ENCODE measurements at places on chromosomes 2 and 18.

DNA sequence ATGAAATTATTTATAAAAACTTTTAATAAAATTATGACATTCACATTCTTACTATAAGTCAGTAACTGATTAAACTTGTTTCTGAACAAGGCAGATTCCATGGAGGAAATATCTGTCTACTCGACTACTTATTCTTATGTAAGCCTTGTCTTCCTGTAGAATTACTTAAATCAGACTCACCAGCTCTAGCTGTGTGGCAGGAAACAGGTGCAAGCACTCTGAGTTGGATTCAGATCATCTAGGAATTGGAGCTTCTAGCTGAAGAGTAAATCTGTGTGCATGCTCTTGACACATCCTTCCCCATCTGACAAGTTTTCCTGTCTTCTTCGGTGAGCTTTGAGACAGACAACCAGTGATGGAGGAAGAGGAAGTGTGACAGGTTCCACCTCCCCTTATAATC is 284.7 kb downstream of the TRIB2 start:
- DNase-seq: no peak

GRCh38 chr2:124756048-124756447 is 731.0 kb downstream of the CNTNAP5 start:
- no peak for DNase-seq

DNA sequence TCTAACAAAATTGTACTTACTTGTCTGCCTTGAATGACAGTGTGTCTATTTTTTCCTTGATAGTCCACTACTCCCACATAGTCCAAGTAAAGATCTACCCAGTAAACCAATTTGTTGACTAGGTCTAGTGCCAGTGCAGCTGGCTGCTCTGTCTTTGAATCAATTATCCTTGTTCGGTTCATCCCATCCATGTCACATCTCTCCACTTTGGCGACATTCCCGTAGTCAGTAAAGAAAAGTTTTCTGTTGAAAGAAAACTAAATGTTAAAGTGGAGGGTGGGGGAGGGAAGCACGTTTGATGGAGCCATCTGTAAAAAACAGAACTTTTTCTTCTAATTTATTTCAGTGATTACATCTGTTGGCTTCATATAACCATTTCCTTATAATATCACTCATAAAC is 1068.8 kb downstream of the LRP1B start:
- no peak for DNase-seq

- DNase-seq: peak; percentile 61
Measured at GRCh38 chr2:217707131-217707611, 295.6 kb downstream of the TNS1 start.

- no peak for DNase-seq
Measured at GRCh38 chr18:3970929-3971328, 484.2 kb downstream of the DLGAP1 start.

GRCh38 chr18:8854962-8855361 is 149.6 kb downstream of the MTCL1 start:
- DNase-seq: no peak

DNA sequence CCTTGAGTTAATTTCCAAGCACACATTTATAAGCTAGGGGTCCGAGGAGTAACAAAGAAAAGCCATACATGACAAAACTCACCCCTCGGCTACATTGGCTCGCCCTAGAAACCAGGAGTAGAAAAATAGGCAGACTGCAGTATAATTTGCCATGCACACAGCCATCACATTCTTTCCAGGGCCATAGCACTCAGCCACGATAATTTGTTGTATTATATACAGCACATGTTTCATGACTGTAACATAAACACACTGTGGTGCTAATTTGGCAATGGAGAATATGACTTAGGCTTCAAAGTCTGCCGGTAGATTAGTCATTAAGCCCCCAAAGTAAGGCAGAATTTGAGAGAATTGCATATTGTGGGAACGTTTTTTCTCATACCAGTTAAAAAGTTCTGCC is 254.9 kb downstream of the ZNF521 start:
- DNase-seq: peak; percentile 19

DNA sequence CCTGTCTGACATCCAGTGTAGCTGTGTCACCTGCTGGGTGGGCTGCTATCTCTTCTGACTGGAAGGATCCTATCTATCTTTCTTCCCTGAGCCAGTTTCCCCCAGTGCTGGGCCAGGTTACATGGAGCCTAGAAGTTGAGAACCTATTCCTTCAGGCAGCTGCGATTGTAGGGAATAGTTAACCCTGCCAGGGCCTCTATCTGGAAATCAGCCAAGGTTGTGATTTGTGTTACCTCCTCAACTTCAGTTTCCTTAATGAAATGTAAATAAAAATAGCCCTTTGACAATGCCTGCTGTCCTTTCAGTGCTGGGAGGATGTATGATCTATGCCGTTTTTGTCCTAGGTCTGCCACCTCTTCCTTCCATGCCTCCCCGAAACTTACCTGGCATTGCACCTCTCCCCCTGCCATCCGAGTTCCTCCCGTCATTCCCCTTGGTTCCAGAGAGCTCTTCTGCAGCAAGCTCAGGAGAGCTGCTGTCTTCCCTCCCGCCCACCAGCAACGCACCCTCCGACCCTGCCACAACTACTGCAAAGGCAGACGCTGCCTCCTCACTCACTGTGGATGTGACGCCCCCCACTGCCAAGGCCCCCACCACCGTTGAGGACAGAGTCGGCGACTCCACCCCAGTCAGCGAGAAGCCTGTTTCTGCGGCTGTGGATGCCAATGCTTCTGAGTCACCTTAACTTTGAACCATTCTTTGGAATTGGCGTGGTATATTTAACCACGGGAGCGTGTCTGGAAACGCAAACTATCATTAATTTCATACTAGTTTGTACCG is 36.6 kb downstream of the GORASP2 start:
- DNase-seq: no peak

- no peak for DNase-seq
Measured at GRCh38 chr2:155054712-155055111, 356.2 kb downstream of the KCNJ3 start.

GRCh38 chr2:121019756-121020155 is 265.2 kb downstream of the TFCP2L1 start:
- no peak for DNase-seq

DNA sequence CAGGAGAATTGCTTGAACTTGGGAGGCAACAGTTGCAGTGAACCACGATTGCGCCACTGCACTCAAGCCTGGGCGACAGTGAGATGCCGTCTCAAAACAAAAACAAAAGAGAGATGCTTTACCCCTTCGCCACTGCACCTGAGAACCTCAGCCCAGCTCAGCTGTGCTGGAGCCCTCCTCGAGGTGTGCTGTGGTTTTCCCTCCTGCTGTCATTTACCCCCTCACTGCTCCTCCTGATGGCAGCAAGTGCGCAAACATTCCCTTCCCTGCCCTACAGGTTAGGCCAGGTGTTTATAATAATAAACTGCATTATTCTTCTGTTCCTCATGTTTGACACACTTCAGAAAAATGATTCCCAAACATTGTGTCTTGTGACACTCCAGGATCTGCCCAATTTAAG is 8.4 kb downstream of the FBXO36 start:
- no peak for DNase-seq

- DNase-seq: no peak
Measured at GRCh38 chr2:160674146-160674750, 180.6 kb upstream of the RBMS1 start.

DNA sequence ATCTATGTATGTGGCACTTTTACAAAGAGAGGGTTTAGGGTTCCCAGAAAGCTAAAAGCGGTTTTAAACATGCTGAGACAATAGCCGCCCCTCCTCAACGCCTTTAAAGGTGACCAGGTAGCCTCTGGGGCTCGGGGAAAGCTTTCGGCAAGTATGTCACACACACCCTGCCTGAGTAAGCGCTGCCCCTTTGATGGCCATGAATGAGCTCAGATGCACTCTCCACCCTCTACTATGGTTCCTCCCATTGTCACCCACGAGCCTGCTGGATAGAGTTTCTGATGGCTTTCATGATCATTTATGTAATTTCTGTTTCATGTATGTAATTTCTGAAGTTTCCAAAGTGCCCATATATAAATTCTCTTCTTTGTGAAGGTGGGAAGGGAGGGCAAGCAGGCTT is 44.1 kb upstream of the GRHL1 start:
- DNase-seq: no peak

GRCh38 chr2:134301928-134302260 is 48.0 kb downstream of the MGAT5 start:
- no peak for DNase-seq

DNA sequence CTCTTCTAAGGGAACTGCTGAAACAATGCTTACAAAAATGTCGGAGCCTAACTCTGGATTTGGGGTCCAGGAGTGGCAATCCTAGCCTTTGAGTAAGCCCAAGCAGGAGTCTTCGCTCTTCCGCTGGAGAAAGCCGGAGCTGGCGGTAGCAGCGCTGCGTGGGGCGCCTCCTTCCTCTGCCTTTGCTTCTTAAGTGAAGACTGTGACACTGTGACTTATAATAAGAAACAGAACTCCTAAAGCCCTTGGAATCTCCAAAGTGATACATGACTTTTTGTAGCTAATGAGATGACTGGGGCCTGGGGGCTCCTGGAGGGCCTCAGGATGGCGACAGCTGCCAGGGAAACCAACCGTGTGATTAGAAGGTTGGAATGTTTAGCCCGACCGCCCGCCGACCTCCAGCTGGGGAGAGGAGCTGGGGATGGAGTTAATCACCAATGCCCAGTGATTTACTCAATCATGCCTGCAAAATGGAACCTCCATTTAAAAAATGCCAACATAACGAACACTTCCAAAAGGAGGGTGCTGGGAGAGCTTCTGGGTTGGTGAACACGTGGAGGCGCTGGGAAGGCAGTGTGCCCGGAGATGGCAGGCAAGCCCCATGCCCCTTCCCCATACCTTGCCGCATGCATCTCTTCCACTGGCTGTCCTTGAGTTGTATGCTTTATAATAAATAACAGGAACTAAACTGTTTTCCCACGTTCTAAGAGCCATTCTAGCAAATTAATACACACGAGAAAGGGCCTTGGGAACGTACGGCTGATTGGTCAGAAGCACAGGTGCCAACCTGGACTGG is 29.0 kb upstream of the MAL start:
- no peak for DNase-seq
